COR-L47 (cell line): ENCODE measurements at places on chromosomes 13 and 19.
A peak's percentile ranks its signal among the peaks of the same experiment; 100 is the strongest.

DNA sequence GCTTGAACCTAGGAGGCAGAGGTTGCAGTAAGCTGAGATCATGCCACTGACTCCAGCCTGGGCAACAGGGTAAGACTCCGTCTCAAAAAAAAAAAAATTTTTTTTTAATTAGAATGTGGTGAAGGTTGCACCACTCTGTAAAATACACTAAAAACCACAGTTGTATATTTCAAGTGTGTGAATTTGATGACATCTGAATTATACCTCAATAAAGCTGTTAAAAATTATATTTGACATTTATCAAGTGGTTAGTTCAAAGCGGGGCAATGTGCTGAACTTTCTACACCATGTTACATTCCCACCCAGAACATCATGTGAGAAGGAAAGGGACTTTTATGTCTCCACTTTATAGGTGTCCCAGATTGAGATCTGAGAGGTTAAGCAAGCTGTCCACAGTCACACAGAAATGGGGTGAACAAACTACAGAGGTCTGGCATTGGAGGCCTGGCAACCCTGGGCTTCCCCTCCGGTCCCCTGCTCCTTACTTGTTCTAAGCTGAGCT, 5.9 kb upstream of the S1PR5 start:
- DNase-seq, result no peak

GRCh38 chr19:50638600-50638999, 1.1 kb downstream of the SYT3 start:
- DNase-seq, result no peak

GRCh38 chr13:36706755-36707154, 32.9 kb downstream of the SERTM1 start:
- no peak for DNase-seq

DNA sequence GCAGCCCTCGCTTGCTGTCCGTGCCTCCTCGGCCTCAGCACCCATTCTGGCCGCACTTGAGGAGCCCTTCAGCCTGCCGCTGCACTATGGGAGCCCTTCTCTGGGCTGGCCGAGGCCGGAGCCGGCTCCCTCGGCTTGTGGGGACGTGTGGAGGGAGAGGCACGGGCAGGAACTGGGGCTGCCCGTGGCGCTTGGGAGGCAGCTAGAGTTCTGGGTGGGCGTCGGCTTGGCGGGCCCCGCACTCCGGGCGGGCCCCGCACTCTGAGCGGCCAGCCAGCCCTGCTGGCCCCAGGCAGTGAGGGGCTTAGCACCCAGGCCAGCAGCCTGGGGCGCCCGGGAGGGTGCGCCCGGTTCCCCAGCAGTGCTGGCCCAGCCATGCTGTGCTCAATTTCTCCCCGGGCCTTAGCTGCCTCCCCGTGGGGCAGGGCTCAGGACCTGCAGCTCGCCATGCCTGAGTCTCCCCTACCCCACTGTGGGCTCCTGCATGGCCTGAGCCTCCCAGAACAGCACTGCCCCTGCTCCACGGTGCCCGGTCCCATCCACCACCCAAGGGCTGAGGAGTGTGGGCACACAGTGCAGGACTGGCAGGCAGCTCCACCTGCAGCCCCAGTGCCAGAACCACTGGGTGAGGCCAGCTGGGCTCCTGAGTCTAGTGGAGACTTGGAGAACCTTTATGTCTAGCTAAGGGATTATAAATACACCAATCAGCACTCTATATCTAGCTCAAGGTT, 240.0 kb upstream of the PRR20A start:
- no peak for DNase-seq

GRCh38 chr13:35818633-35819067, 312.5 kb downstream of the DCLK1 start:
- DNase-seq, result peak; percentile 27

DNA sequence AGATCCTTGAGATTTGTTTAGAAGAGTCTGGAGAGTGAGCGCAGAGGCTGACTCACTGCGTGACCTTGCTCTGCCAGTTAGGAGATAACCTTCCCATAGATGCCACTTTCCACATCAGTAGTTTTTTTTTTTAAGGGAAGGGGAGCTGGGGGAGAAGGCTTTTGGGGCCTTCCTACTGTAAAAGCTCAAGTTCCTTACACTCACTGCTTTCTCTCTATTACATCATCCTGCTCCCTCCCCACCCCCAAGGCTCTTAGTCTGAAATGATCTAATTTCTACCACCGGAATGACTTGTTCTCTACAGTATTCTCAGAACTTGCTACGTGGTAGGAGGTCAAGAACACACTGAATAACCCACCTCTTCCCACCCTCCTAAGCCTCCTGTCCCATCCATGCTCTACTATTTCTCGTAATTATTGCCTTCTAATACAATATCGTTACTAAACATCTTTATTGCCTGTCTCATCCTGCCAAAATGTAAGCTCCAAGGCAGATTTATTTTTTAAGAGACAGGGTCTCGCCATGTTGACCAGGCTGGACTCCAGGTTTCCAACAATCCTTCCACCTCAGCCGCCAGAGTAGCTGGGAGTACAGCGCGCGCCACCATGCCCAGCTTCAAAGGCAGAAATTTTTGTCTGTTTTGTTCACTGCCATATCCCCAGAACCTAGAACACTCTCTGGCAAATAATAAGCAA, 1.2 kb downstream of the LONP1 start:
- DNase-seq, result no peak

GRCh38 chr19:16233081-16233776, 35.5 kb downstream of the AP1M1 start:
- no peak for DNase-seq
